ENCODE measurements at places on chromosomes 2 and 18.

GRCh38 chr2:97359861-97360584, 229.7 kb downstream of the ANKRD36B start:
- no peak overlapping the region for H3K27ac ChIP-seq
- H3K4me3 ChIP-seq = no peak overlapping the region
- H3K36me3 ChIP-seq = no peaks in the 10 kb centered on the region
- H3K27me3 ChIP-seq = no peaks in the 10 kb centered on the region

DNA sequence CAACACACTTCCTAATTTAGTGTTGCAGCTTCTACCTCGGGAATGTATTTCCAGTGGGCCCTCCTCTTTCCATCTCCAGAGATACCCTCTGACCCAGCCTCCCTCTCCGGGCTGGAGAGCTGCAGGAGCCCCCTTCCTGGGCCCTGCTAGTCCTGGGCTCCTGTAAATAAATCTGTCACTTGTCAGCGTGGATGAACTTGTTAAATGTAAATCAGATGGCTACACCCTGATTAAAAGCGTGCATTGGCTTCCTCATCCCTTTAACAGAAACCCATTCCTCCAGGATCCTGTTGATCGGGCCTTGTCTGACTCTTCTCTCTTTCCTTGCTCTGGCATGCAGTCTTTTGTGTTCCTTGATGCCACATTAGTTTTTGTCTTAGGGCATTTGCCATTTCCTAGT, 2.4 kb downstream of the ZNF236 start:
- no peak overlapping the region for H3K4me3 ChIP-seq
- H3K4me1 ChIP-seq = peaks cover 14% of the 10 kb centered on the region
- H3K36me3 ChIP-seq = no peaks in the 10 kb centered on the region
- DNase-seq = no peak

DNA sequence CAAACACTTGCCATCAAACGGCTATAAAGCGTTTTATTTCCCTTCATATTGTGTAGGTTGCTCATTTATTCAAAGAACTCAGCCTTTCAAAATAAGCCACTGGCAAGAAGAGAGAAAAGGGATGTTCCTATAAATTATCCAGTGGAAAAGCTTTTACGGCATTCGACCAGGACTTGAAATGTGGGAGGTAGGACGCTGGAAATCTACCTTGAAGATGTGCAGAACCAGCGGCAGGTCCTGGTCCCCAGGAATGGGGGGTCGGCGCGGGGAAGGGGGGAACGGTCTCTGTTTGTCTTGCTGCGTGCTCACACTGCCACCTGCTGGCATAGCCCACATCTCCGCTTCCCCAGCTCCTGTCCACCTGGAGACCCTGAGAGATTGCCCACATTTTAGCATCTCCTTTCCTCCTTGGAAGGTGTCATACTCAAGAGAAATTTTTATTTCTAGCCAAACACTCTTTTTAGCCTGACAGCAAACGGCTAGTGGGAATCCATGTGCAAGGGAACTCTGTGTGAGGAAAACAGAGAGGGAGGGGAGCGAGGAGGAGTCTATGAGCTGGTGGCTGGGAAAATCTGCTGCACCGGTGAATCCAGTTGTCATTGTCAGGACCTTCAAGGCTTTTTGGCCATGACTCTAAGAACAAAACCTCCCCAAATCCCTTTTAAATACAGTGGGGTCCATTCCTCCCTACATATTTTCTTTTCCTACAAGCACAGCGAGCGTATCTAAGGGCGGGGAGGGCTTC, 349.0 kb upstream of the PKDCC start:
- H3K4me3 ChIP-seq = no peak overlapping the region
- no peaks in the 10 kb centered on the region for H3K27me3 ChIP-seq
- no peaks in the 10 kb centered on the region for H3K36me3 ChIP-seq
- DNase-seq = peak; percentile 31
- H3K4me1 ChIP-seq = no peaks in the 10 kb centered on the region
- H3K27ac ChIP-seq = no peak overlapping the region

DNA sequence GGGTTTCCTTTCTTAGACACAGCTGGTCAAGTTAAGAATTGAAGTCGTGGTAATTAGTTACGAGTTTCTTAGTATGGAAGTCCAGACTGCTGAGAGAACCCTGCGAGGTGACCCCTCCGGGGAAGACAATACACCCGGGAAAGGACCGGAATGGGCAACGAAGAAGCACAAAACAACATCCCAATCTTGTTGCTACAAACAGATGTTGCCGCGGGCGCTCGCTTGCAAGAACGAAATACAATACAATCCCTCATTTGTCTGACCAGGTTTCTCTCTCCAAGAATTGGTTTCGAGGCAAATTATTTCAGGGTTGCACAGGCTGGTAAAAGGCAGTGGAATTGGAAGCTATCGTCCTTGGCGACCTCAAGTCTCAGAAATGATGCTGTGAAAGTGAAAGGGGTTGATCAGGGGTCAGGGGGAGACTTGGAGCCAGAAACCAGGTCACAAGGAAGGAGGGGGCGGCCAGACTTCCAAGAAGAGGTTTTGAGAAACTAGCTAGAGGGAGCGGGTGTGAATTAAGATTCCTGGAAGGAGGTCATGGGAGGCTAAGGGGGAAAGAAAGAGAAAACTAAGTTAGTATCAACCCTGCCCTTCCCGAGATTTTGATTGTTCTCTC, 401.9 kb downstream of the HRH4 start:
- H3K4me3 ChIP-seq = no peak overlapping the region
- H3K4me1 ChIP-seq = no peaks in the 10 kb centered on the region
- no peak overlapping the region for H3K27ac ChIP-seq

DNA sequence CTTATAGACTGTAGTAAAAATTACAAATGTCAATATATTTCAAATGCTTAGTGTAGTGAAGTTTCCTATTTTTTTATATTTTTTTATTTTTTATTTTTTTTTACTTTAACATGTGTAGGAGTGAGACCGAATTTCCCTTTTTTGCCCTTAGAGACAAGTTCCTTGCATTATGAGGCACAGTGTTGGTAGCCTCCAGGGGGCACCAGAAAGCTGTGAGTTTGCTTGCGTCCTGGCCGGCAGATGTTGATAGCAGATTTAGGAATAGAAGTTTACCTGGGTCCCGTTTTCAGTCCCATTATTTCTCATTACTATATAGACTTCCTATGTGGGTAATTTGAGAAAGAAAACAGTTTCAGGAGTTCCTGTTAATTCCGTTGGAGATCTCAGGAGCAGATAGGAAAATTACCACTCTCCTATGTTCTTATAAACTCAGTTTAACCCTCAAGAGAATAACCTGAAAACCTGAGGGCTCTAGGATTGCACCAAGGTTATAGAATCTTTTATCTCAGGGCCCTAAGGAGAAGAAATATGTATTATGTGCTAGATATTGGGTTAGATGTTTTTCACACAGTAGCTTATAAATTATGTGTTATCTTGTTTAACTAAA, 157.5 kb upstream of the SESTD1 start:
- H3K27ac ChIP-seq = no peak overlapping the region
- H3K4me3 ChIP-seq = no peak overlapping the region
- no peaks in the 10 kb centered on the region for H3K36me3 ChIP-seq
- no peaks in the 10 kb centered on the region for H3K27me3 ChIP-seq
- H3K4me1 ChIP-seq = no peaks in the 10 kb centered on the region

- H3K27me3 ChIP-seq = no peaks in the 10 kb centered on the region
- DNase-seq = peak; percentile 37
- no peak overlapping the region for H3K4me3 ChIP-seq
- peaks cover 11% of the 10 kb centered on the region for H3K4me1 ChIP-seq
- H3K36me3 ChIP-seq = no peaks in the 10 kb centered on the region
These were observed 297.6 kb downstream of the PARD3B start for GRCh38 chr2:204842661-204843485.

GRCh38 chr2:151306621-151307020, 17.2 kb upstream of the NMI start:
- DNase-seq = no peak
- no peaks in the 10 kb centered on the region for H3K4me1 ChIP-seq
- H3K27me3 ChIP-seq = no peaks in the 10 kb centered on the region
- H3K4me3 ChIP-seq = no peak overlapping the region
